Epithelial cell of alveolus of lung (primary cell): ENCODE measurements at places on chromosomes 2 and 18. TPM values are rescaled to one million over a fixed set of nuclear protein-coding genes. Genes with fewer than 3 reads are reported as not detected.

SAG gene
- total RNA-seq = not detected in 2 replicates

STPG4 gene
- 1.0 TPM in 1 of 2 replicates, not detected in the other for total RNA-seq

B3GNT7 gene
- 0.80 and 1.3 TPM in 2 replicates for total RNA-seq

ADD2 gene
- 0.88 and 1.4 TPM in 2 replicates for total RNA-seq

FEV gene
- total RNA-seq = not detected in 2 replicates

WDR33 gene
- total RNA-seq = 16.3 and 26.9 TPM in 2 replicates

CCDC74B gene
- 5.4 and 17.9 TPM in 2 replicates for total RNA-seq

CYP27A1 gene
- total RNA-seq = 13.3 and 30.4 TPM in 2 replicates

ABCG8 gene
- not detected in 2 replicates for total RNA-seq

LRP1B gene
- total RNA-seq = 0.13 and 1.2 TPM in 2 replicates

RBM43 gene
- total RNA-seq = 3.6 and 12.1 TPM in 2 replicates

MAP3K19 gene
- not detected in 2 replicates for total RNA-seq

ANKRD36C gene
- total RNA-seq = 7.6 and 12.1 TPM in 2 replicates

TBR1 gene
- under 0.01 and 0.32 TPM in 2 replicates for total RNA-seq

IL1RN gene
- total RNA-seq = 0.13 TPM in 1 of 2 replicates, not detected in the other

FASTKD1 gene
- 5.8 and 13.2 TPM in 2 replicates for total RNA-seq

IL36A gene
- not detected in 2 replicates for total RNA-seq

REG1A gene
- total RNA-seq = not detected in 2 replicates

MARCO gene
- not detected in 2 replicates for total RNA-seq

CCDC74A gene
- 17.2 and 18.1 TPM in 2 replicates for total RNA-seq

SLC4A3 gene
- total RNA-seq = 3.8 and 4.0 TPM in 2 replicates

CIAO1 gene
- total RNA-seq = 73.8 and 94.4 TPM in 2 replicates

MATN3 gene
- 3.8 and 7.9 TPM in 2 replicates for total RNA-seq

RAX gene
- not detected in 2 replicates for total RNA-seq

ABCG5 gene
- total RNA-seq = not detected in 2 replicates
